Fibroblast of mammary gland (primary cell): ENCODE measurements at places on chromosomes 13 and 19.

- DNase-seq, result no peak
Measured at GRCh38 chr19:12098040-12098439, 33.5 kb downstream of the ZNF844 start.

DNA sequence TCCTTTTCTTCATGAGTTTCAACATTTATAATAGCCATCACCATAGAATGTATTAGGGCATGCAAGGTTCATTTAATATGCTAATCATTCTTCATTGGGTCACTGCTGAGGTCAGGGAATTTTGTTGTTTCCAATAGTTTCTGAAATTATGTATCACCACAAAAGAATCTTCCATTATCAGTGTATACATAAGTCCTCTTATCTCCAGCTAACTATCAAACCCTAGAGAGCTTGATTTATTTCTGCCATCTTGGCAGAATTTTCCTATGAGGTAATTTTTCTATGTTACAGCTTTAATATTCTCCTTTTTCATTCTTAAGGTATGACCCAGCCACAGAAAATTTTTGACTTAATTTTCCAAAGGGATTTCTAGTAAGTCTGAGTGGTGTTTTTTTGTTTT lies 415.0 kb upstream of the SLITRK1 start:
- no peak for DNase-seq

DNA sequence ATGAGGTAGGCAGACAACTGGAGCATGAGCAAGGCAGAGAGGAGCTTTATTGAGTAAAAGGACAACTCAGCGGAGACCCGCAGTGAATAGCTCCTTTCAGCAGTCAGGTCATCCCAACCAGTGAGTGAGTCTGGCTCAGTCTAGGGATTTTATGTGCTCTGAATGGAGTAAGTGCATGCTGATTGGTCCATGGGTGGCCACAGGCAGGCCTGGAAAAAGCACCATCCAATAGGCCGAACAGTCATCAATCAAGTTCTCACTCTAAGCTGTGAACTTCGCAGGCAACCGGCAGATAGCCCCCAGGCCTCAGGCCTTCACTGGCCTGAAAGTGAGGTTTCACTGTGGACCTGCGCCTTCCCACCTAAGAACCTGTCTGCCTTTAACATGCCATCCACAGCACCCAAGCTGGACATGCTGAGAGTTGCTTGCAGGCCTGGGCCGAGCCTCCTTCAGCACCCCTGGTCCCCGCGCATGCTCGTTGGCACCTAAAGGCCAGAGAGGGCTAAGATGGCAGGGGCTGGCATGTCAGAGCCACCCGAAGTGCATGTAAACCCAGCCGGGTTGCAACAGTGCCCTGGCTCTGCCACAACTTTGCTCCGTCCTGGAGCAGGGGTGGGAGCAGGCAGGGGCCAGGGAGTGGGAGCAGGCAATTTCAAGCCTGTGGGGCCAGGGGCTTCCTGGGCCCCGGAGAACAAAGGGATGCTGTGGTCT lies 698.7 kb downstream of the SLITRK1 start:
- DNase-seq, result no peak

DNA sequence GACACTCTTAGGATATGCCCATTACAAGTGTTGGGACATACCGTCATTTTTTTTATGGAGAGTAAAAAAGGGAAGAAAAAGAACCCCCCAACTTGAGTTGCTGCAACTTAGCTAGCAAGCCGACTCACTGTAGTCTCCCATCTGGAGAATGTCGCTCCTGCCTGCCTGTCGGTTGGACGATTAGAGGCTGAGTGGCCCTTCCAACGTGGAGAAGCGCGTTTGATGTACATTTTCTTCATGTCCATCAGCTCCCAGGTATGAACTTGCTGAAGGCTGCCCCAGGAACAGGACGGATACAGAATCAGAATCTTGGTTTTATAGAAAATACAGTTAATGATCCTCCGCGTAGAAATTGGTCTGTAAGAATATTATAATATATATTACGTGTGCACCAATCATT lies 189.0 kb upstream of the SOX1 start:
- no peak for DNase-seq

DNA sequence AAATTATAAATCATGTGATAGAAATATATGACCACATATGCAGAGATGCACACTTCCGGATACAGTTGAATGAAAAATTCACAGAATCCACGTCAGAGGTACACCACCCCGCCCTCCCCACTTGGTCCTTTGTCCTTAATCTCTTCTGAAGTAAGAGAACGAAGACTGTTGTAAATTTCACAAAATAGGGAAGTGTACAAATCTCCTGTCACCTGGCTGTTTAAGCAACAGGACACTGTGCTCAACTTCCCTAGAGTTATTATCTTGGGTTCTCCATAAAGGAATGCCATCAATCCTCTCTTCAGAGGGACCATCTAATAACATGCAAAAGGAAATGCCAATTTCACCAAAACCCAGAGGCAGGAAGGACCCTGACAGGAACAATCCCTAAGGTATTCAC lies 10.5 kb upstream of the CEACAM6 start:
- DNase-seq, result no peak

- DNase-seq, result no peak
Measured at GRCh38 chr19:14616407-14616806, 33.5 kb downstream of the CLEC17A start.

GRCh38 chr13:45082964-45083363 lies 37.3 kb upstream of the GTF2F2 start:
- DNase-seq, result peak; percentile 76

DNA sequence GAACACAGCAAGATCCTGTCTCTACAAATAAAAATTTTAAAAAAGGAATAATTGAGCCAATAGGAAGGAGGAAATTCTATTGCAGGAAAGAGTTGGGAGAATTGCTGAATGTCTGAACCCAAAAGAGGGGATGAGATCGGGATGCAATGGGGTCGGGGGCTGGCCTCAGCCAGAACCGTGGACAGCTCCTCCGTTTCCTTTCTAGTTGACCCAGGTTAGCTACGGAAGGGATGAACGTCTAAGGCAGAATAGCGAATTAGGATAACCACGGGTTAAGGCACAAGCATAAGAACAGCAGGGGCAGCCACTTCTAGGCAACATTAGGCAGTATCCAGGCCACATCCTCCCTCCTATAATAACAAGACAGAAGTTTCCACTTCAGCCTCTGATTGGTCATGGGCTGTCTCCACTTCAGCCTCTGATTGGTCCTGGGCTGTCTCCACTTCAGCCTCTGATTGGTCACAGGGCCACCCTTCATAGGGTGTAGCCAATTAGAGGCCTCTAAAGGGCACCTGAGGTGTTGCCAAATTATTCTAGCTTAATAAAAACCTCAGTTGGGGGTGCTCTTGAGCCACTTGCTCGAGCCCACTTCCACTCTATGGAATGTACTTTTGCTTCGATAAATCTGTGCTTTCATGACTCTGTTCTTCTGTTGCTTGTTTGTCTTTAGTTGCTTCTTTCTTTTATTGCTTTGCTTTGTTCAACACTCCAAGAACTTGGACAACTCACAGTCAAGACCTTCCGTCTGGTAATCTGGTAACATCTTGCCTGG lies 24.9 kb upstream of the TPM4 start:
- peak; percentile 60 for DNase-seq

GRCh38 chr13:48939728-48940127 lies 36.0 kb upstream of the FNDC3A start:
- no peak for DNase-seq

- DNase-seq, result no peak
Measured at GRCh38 chr13:23828086-23828485, 61.1 kb downstream of the MIPEP start.

DNA sequence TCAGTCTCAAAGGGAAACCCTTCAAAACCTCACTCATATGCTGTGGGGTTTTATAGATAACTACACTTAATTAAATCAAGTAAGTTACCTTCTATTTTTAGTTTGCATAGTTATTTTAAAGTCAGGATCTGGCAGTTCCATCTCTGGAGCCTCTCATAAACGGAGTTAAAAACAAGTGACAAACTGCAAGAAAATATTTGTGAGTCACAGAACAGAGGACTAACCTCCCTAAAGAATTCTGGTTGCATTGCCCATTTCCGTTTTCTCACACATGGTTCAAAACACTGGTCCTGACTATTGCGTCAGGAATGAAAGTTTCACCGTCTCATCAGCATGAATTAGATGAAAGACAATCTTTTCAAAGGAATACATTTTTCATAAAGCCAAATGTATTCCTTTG lies 10.6 kb downstream of the RXFP2 start:
- peak; percentile 98 for DNase-seq

DNA sequence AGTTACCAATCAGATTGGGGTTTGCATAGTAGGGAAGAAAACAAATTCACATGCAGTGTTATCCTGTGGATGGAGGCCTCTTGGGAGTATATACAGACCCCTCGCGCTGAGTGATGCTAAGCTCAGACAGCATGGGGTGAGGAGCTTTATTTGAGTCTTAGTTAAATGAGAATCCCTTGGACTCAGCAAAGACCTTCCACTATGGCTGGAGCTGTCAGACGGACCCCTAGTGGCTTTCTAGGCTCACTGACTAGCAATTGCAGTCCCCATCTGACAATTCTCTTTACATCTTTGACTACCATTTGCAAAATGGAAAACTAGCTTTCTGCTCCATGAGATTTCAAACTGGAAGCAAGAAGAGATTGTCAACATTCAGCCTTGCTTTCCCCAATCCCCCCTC lies 90.4 kb downstream of the STOML3 start:
- no peak for DNase-seq

DNA sequence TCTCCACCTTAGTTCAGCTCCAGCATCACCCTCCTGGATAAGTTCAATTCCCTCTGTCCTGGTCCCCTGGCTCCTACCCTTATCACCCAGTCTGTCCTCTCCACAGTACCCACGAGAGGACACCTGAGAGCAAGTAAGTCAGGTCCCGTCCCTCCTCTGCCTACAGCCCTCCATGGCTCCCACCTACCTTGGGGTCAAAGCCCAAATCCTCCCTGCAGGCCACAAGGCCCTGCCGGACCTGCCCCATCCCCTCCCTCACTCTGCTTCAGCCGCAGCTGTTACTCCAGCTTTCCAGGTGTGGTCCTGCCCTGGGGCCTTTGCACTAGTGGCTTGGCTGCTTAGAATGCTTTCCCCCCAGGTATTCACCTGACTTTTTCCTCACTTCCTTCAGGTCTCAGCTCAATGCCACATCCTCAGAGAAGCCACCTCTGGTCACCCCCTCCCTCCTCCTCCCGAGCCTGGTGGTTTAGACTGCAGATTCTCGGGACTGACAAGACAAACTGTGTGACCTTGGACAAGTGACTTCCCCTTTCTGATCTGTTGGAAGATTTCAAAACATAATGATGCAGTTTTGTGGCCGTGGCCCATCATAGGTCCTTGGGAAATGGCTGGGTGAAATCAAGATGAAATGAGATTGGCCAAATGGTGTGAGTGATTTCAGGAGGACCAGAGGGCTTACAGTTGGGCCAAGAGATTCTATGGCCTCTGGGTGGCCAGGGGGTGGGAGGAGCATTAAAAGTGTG lies 3.6 kb downstream of the TUBB4A start:
- DNase-seq, result no peak

DNA sequence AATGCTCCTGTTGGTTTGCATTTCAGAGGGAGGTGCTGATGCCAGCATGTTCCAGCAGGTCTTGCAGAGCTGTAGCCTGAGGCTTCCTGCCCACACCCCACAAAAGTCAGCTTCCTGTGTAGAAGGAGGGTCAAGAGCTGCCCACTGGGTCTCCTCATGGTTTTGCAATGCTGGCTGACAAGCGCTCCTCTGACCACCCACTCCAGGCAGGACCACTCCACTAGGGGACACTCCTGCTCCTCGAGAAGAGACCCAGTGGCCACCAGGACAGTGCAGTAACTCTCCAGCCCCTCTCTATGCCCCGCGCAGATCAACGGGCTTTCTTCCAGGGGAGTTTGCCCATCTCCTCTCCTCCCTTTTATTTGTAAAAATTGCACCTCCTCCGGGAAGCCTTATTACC lies 72.9 kb upstream of the UQCRFS1 start:
- DNase-seq, result no peak

DNA sequence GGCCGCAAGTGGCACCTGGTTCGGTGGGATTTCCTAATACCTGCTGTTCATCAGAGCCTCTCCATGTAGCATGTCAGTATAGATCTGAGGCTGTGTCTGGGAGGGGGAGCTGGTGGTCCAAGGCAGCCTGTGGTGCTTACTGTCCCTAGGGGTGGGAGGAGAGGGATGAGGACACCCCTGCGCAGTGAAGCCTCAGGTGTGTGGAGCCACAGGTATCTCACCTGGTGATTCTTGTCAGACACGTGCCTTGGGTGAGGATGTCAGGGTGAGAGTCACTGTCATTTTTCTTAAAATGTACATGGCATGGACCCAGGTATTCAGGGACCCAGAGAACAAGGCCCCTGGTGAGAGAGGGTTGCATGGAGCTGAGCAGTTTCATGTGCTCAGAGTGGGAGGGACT lies 11.7 kb downstream of the CEACAM4 start:
- DNase-seq, result no peak

GRCh38 chr19:19342086-19343015 lies 21.7 kb downstream of the MAU2 start:
- DNase-seq, result peak; percentile 63

GRCh38 chr13:30159446-30159839 lies 147.9 kb downstream of the KATNAL1 start:
- DNase-seq, result peak; percentile 94

GRCh38 chr13:33263484-33263883 lies 22.1 kb downstream of the STARD13 start:
- DNase-seq, result no peak

DNA sequence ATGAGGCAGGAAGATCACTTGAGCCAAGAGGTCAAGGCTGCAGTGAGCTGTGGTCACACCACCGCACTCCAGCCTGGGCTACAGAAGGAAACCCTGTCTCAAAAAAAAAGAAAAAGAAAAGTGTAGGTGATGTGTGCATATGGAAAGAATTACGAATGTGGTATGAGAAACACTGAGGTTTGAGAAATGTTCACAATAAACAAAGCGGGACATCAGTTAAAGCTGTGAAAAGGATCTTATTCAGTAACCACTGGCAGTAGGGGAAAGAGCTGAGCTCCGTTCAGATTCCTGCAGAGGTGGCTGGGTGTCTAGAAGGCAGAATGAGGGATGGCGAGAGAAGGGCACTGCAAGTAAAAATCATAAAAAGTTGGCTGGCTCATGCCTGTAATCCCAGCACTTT lies 4.1 kb upstream of the IGSF23 start:
- peak; percentile 18 for DNase-seq

DNA sequence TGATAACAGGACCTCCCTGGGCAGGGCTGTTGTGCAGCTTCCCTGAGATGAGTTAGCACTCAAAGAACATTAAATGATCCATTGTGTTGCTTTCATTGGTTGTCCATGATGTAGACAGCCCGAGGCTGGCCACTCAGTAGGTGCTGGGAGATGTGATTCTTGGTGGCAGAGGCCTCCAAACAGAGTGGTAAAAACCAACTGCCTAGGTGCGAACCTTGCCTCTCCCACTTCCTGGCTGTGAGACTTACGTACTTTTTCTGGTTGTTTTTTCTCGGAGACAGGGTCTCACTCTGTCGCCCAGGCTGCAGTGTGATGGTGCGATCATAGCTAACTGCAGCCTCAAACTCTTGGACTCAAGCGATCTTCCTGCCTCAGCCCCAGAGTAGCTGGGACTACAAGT lies 6.2 kb downstream of the SARS2 start:
- DNase-seq, result no peak

DNA sequence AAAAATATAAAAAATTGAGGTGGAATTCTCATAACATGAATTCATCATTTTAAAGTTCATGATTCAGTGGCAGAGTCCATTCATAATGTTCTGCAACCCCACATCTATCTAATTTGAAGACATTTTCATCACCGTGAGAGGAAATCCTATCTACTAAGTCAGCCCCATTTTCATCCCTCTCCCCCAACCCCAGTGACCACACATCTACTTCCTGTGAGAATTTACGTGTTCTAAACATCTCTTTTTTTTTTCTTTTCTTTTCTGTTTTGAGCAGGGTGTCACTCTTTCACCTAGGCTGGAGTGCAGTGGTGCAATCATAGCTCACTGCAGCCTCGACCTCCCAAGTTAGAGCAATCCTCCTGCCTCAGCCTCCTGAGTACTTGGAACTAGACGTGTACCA lies 17.5 kb downstream of the ATCAY start:
- no peak for DNase-seq

- peak; percentile 51 for DNase-seq
Measured at GRCh38 chr13:110306340-110306959, 507 bp downstream of the COL4A1 start.
